ENCODE measurements at places on chromosomes 4 and X.

DNA sequence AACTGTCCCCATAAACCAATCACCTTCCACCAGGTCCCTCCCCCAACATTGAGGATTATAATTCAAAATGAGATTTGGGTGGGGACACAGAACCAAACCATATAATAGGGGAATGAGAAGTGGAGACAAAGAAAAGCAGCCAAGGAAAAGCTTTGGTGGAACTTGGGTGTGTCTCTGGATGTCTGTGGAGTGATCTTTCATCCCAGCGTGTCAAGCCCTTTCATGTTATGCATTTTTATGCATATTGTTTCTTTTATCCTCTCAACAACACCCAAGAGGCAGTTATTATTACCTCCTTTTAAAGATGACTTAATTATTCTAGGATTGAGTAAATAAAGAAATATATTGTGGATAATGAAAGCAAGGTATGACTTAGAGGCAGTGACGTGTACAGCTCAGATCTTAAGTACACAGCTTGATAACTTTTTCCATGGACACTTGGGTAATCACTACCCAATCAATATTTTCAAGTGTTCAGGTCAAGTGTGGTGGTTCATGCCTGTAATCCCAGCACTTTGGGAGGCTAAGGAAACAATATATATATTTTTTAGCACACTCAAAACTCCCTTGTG, 42.6 kb upstream of the HOPX start:
- no peak for DNase-seq

DNA sequence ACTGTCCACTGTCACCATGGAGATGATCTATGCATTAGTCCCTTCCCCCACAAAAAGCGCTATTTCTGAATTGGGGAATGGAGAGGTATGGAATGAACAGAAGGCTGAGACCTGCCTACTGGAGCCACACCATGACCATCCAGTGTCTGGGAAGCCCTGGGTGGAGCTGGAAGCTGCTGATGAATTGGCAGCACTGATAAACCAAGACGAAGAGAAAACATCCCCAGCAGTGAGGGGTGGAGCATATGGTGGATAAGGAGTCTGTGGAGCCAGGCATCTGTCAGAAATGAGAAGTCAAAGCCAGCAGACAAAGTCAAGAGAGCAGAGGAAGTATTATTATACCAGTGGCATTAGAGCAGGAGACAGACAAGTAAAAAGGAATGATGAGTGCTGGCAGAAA, 13.2 kb downstream of the CC2D2A start:
- DNase-seq: no peak

DNA sequence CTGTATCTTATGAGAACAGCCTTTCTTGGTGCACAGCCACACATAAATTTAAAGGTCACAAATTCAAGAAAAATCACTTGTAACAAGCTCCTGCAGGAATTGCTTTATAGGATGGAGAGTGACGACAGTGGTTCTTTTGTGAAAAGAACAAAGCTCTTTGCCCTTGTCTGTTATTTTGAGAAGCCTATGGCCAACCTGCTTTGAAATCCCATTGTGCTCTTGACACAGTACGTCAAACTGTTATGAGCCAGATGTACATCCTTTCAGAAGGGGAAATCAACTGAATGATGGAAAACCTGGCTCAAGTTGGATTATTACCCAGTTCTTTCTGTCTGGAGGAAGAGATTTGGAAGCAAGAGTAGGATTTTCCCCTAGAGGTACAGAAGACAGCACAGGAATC, 1454.2 kb downstream of the ARAP2 start:
- no peak for DNase-seq

DNA sequence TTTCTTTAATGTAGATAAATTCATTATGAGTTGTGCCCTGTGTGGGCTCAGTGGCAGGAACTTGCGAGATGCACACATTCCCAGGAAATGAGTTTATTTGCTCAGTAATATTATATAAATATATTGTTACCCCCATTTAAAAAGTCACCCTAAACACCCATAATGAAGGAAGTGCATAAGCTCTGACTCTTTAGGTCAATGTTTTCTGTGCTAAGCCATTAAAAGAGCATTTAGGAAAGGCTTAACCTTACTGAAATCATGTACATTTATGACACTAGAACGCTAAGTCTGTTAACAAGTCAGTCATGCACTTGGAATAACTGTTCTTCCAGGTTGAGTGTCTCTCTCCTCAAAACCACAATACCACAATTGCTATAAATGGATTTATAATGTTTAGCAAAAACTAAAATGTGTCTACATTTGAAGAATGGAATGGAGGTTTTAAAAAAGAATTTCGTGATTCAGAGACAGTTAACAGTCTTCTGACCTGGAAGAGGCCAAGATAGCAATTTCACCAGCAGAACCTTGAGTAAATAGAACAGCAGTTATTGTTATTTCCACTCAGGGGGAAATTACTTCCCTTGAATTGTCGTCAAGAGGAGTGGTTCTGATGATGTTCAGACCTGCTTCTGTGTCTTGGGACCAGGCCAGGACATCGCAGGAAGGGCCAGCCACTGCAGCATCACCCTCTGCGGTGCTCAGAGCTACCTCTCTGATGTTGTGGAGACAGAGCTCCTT, 91.1 kb upstream of the VEGFC start:
- no peak for DNase-seq

DNA sequence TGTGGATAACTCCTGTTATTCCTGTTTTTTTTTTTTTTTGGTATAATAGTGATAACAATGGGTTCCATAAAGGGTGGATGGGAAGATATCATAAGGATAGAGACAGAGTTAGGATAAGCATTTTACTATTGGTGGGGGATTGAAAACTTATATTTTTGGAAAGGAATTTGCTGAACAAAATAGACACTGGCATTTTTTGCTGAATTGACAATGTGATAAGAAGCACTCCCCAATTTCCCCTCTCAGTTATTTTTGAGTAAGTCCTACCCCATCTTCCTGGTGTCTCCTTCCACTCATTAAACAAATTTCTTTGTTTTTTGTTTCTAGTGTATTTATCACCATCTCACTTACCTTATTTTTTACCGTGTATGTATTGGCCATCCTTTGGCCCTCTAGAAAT, 55.8 kb downstream of the AMELX start:
- DNase-seq: no peak

Measured in activated T-helper 1 cell treated with Interleukin-2 at 50 U/mL for 16 hours (primary cell).